ENCODE measurements at places on chromosomes 16 and 17.
A peak's percentile ranks its signal among the peaks of the same experiment; 100 is the strongest.

DNA sequence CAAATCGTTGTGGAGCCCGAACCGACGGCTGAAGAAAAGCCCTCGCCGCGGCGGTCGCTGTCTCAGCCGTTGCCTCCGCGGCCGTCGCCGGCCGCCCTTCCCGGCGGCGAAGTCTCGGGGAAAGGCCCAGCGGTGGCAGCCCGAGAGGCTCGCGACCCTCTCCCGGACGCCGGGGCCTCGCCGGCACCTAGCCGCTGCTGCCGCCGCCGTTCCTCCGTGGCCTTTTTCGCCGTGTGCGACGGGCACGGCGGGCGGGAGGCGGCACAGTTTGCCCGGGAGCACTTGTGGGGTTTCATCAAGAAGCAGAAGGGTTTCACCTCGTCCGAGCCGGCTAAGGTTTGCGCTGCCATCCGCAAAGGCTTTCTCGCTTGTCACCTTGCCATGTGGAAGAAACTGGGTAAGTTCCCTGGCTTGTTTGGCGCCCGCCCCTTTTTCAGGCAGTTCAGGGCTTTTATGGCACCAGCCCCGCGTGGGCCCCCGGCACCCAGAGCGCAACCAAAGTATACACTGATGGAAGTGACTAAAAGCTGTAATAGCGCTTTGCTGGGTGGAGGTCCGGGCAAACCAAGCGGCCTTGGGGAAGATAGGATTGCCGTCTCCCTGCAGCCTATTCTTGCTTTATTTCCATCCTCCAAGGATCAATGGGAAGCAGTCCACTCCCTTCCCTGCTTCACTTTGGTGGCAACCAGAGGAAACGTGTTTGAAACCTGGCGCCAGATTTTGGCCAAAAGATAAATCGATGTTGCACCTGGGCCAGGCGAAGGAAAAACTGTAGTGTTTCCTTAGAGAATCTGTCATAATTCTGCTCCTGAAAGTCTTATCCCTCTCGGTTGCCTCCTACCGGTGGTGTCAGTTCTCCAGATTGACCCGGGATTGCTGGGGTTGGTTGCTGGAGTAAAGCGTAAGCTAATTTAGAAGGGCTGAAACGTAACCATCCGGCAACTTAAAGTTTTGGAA is 775 bp downstream of the PPM1D start:
- DNase-seq, result peak; percentile 66

DNA sequence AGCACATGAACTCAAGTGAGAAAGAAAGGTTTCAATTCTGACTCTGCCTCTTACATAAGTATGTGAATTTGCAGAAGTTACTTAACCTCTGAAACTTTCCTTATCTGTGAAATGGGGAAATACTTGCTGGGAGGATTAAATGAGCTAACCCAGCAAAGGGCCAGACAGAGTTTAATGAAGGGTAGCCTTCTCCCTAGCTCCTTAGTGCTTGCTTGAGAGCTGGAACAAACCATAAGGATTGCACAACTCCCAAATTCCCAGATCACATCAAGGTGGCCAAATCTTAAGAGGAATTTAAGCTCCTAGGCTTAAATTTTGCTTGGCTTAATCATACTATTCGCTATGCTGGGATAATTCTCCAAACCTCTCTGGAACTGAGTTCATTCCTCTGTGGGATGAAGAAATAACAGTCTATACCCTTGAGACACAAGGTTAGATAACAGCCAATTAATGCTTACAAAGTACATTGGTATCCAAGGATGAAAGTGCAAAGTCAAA is 11.8 kb upstream of the WSB1 start:
- peak; percentile 6 for DNase-seq

GRCh38 chr17:72370819-72371218 is 250.0 kb downstream of the SOX9 start:
- DNase-seq, result no peak

GRCh38 chr16:2979669-2980226 is 498 bp downstream of the PKMYT1 start:
- no peak for DNase-seq

DNA sequence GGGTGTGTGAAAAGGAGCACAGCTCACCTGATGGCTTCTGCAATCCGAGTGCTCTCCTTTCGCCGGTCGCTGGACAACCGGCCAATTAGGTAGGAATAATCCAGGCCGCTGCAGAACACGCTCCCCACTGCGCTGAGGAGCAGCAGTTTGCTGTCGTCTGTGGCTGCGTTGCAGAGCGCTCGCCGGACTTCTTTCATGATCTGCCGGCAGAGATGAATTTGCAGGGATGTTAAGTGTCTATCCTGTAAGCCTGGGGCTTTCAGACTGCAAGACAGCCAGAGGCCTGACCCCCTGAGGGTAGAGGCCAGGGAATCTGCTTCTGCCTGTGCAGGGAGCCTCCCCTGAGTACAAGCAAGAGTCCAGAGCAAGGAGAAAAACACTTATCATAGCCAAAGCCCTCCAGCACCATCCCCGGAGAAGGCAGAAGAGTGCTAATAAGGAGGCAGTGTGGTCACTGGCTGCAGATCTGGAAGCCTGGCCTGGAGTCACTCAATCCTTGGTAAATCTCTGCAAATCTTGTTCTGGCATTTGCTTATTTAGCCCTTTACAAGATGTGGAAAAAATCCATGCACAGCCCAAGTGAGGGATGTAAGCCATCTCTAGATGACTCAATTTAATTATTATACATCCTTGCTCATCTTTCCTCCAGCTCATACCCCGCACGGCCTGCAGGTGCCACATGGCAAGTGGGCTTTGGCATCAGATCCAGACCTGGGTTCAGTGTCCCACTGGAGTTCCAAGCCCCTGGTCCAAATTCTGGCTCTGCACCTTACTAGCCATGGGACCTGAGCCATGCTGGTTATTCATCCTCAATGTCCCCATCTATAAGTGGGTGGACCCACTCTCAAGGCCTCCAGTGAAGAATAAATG is 80.2 kb downstream of the DYNLRB2 start:
- DNase-seq, result no peak

- no peak for DNase-seq
Measured at GRCh38 chr17:8122422-8122923, 1.4 kb downstream of the HES7 start.

DNA sequence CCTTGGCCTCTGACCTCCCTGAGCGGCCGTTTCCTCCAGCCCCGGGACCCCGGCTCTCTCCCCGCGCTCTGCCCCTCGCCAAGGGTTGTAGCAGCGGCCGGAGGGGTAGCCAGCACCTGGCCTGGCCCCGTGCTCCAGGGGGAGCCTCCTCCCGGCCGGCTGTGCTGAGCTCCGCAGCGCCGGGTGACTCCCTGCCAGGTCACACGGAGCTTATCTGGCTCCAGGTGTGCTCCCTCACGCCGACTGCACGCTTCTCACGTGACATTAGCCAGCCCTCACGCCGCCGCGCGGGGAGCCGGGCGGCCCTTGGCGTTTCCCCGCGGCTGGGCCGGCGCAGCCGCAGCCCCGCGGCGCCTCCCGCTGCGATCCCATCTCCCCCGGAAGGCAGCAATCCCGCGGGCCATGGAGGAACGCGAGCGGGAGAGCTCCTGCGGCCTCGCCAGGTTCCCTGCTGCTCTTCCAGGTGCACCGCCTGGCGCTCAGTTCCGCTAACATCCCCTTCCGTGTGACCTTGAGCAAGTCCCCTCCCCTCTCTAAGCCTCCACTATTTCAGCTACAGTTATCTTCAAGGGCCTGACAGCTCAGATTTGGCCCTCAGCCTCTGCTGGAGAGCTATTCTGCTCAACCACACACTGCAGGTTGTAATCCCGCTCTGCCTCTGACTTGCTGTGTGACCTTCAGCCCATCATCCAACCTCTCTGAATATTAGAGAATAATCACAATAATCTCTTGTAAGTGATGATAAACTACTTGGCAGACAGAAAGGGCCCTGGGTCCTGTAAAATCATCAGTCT is 3.4 kb downstream of the MYO18A start:
- no peak for DNase-seq

- DNase-seq, result no peak
Measured at GRCh38 chr17:70050931-70051330, 24.1 kb upstream of the KCNJ16 start.

GRCh38 chr16:84769416-84769815 is 50.4 kb upstream of the CRISPLD2 start:
- DNase-seq, result no peak

DNA sequence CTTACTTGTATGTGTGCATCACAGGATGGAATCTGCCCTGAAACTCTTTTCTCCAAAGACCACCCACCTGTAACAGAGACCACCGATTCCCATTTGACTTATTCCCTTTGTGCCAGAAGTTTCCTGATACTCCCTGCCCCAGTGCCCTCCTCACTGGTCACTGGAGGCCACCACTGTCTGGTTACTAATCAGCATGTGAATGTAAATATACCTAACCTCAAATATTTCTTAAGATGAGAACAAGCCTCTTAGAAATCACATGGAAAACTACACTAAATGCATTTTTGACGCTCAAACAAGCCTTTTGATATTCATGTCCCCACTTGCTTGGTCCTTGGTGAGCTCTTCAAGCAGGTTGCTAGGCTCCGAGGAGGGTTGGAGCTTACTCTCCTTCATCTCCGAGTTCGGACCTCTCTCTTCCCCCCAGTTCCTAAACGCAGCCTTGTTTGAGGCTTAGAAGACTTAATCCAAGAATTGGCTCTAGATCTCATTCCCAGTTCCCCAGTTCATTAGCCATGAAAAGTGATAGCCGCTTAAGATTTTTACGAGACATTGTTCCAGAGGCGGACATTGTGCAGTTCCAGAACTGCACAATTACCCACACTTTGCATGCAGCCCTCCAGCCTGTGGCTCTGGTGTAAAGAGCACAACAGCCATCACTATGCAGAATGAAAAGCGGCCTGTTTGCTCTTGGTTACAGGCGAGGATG is 579.2 kb upstream of the PSMD7 start:
- no peak for DNase-seq

DNA sequence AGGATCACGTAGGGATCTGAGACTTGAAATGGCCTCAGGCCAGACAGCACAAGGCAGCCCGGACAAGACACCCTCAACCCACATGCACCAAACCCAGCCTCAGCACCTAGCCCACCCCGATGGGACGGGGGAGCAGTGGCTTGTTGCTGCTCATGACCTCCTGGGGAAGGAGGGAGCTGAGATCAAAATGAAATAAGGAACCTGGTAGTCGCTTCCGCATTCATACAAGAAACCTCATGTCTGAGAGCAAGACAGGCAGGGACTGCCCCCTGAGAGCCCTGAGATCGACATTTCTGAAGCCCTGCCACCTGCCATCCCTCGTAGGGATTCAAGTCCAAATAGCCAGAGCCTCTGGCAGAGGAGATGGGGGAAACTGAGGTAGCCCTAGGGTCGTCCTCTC is 5.7 kb upstream of the CEP131 start:
- DNase-seq, result no peak

- no peak for DNase-seq
Measured at GRCh38 chr17:34584805-34585416, 5.5 kb downstream of the TMEM132E start.

DNA sequence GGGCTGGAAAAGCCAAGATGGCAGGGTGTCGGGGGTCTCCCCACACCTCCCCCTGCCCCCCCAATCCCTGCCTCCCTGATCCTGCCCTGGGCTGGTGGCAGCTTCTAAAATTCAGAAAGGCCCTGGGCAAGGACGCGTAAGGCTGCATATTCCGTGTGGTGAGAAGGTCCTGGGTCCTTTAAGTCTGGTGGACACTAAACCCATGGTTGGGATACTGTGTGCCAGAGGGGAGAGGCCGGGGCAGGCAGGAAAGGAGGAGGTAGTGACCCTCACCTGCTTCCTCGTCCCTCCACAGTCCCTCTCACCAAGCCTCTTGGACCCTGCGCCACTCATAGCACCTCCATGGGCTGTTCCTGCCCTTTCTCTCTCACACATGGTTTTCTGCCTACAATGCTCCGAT is 28.8 kb downstream of the PRKAR1A start:
- no peak for DNase-seq

GRCh38 chr17:39643271-39643670 is 6.3 kb downstream of the STARD3 start:
- DNase-seq, result no peak

GRCh38 chr17:65137021-65137939 is at the start of gene RGS9:
Gene RGS9, plus strand, starts transcription at chr17:65137370. Its CDS starts 171 bp downstream, at chr17:65137541.
- DNase-seq, result no peak

GRCh38 chr17:48106802-48107136 is 797 bp upstream of the SNX11 start:
- no peak for DNase-seq

DNA sequence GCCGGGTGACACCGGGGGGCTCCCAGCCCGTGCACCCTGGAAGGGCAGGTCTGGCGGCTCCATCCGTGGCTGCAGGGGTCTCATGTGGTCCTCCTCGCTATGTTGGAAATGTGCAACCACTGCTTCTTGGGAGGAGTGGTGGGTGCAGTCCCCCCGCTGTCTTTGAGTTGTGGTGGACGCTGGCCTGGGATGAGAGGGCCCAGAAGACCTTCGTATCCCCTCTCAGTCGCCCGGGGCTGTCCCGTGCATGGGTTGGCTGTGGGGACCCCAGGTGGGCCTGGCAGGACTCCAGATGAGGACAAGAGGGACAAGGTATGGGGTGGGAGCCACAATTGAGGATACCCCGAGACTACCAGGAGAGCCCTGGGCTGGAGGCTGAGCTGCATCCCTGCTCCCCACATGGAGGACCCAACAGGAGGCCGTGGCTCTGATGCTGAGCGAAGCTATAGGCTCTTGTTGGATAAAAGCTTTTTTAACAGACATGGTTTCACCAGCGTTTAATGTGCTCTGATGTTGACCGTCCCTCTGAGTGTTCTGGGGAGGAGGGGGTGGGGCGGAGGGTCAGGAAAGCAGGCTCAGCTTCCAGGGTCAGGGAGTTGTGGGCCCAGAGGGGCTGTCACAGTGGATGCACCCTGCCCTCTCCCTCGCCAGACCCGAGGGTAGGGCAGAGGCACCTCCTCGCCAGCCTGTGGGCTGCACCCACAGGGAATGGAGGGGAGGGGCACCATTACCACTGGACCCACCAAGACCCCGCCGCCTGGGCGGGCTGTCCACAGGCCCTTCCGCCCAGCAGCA is 5.4 kb downstream of the SPATA2L start:
- DNase-seq, result no peak

- DNase-seq, result no peak
Measured at GRCh38 chr16:12171206-12171605, 194.7 kb downstream of the SNX29 start.

- no peak for DNase-seq
Measured at GRCh38 chr16:81560979-81561657, 116.5 kb downstream of the CMIP start.

- DNase-seq, result no peak
Measured at GRCh38 chr16:51755577-51756355, 604.7 kb upstream of the SALL1 start.

- no peak for DNase-seq
Measured at GRCh38 chr16:66483689-66484452, 56.8 kb downstream of the BEAN1 start.
